NCI-H510A (cell line): ENCODE measurements at places on chromosomes 4 and X.

- no peak for DNase-seq
These were observed 82.0 kb upstream of the CLDN34 start for GRCh38 chrX:9885150-9885549.

DNA sequence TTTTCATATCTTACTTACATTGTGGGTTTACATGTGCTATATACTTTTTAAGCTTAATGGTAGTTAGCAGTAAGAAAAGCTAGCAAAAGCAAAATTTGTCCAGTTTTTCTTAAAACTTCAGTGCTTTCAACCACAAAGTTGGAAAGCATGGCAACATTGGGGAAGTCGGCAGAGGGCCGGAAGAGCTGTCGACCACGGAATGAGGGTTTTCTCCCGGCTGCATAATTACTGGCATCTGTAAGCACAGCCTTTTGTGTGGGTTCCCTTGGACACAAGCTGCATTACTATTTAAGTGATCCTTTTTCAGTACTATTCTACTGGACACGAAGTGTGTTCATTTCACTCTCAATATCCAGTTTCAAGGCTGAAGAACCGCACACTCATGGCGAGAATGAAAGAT, 560.4 kb downstream of the ANKRD50 start:
- no peak for DNase-seq

DNA sequence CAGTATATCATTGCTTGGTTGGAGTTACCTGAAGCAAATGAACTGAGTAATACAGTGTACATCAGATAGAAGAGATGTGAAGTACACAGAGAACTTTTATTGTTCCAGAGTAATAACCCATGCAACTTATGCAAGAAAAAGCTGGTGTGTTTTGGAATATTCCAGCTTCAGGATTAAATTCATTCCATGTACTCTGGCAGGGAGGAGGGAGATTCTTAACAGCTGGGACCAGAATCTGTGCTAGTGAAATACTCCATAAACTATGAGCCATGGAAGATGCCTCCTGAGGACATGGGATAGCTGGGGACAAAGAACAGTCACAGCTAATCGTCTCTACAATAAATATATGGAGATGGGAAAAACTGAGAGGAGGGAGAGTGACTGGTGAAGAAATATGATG, 101.6 kb upstream of the OTUD4 start:
- no peak for DNase-seq

- DNase-seq, result no peak
These were observed 180.9 kb downstream of the RASL11B start for GRCh38 chr4:53043055-53043454.

DNA sequence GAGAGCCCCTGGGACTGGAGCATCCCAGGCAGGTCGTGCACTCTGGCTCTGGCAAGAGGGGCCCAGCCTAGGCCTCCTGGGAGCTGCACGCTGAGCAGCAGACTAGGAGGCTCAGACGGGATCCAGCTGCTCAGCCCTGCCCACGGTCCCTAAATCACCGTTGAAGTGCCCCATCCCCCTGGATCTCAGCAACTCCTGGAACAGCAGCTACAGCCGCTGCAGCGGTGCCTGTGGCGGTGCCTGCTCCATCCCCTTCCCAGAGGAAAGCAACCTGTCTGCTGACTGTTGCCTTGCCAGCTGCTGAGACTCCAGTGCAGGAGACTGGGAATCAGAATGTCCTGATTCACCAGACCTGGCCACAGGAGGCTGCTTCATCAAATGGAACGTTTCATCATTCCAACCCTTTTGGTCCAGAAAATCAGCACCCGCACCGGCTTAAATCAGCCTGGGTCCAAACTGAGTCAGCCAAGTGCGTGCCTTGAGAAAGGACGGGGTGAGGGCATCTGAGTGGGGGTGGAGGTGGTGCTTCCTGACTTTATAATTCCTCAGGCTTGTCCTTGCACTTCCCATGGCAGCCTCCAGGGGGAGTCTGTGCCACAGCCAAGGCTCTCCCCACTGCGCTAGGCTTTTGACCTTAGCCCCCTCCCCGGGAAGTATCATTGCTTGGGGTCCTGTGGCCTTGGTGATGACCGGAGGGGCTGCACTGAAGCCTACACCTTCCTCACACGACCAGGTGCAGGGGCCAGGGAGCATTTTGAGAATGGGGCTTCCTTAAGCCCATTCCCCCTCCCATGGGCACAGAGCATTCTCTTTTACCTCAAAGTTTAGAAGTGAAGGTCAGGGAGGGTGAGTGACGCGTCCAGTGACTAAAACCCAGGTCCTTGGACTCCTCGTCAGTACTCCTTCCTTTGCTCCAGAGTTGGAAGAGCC, 6.5 kb downstream of the ZNF185 start:
- DNase-seq, result peak; percentile 3

DNA sequence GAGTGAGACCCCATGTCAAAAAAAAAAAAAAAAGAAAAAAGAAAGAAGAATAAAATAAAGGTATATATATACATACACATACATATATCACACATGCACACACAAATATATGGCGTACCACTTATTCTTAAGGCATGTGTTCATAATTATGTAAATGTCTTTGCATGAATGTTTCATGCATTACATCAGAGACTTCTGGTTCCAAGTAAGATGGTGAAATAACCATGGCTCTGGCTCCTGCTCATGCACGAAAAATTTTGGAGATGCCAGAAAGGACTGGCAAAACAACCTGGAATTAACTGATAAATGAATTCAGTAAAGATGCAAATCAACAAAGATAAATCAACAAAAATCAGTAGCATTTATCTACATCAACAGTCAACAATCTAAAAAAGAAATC, 19.7 kb upstream of the FHIP1A start:
- DNase-seq, result no peak

DNA sequence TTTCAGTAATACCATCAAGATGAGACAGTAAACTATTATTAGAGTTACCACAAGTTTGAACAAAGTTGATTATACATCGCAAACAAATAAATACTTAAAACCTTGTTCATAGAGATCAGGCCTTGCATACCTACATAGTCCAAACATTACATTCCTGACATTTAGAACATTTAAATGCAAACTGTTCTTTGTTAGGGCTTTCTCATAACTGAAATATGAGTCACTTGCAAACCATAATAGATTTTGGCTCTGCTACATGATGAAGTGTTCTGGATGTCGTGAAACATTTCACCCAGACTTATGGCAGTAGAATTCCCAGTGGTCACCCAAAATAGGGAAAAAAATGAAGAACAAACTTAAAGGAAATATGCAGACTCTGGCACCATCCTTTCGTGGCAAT, 75.0 kb downstream of the FAT4 start:
- DNase-seq, result no peak

DNA sequence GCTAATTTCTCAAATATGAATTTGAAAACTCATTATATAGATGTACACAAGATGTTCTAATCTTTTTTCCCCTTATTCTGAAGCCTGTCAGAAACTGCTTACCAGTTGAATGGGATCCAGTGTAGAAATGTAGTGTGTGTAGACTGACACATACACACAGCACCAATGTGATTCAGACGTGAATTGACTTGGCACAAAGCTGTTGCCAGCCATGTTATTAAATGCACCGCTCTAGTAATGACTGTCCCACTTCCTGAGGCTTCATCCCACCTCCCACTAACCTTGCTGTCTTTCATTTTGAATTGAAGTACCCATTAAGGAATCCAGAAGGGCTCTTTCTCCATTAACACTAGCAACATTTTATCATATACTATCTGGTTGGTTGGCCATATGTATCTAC, 146.6 kb downstream of the PPA2 start:
- DNase-seq, result no peak

GRCh38 chrX:96929036-96929435, 45.3 kb downstream of the RPA4 start:
- DNase-seq, result no peak

- DNase-seq, result no peak
These were observed 11.5 kb upstream of the CCDC149 start for GRCh38 chr4:24924309-24924781.

DNA sequence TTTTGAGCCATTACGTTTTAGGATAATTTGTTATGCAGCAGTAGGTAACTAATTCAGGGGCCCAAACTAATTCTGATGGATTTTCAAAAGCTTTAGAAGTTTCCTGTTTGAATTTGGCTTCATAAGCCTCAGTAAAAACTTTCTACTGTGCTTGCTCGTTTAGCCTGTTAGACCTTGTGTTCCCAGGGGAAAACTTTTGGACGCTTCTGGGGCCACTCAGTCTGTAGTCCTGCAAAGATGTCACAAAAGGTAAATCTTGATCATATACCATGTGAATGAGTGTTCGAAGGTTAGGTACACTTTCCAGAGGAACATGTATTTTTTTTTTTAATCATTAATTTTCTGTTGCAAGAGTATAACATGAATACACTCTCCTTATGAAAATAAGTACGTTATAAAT, 70.7 kb downstream of the SUPT20HL2 start:
- no peak for DNase-seq
